Muscle of arm (tissue), 14 donors: ENCODE measurements at places on chromosomes 5 and 9.

DNA sequence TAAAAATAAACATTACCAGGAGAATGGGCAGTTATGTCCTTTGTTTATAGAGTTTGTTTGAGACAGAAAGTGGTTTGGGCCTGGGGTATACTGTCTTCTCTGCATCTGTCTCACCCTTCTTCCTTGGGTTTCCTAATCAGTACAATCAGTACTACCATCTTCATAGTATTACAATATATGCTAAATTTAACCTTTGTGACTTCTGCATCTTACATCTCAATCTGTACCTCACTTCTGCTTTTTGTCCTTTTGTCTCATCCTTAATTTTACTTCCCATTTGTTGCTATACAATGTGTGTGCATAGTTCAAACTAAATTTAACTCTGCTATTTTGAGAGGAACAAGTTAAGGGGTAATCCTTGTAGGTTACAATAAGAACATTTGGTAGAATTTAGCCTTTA lies 19.6 kb downstream of the FBXO38 start:
- DNase-seq = no peak

GRCh38 chr9:136003411-136004218 lies 42.4 kb upstream of the UBAC1 start:
- no peak for DNase-seq

DNA sequence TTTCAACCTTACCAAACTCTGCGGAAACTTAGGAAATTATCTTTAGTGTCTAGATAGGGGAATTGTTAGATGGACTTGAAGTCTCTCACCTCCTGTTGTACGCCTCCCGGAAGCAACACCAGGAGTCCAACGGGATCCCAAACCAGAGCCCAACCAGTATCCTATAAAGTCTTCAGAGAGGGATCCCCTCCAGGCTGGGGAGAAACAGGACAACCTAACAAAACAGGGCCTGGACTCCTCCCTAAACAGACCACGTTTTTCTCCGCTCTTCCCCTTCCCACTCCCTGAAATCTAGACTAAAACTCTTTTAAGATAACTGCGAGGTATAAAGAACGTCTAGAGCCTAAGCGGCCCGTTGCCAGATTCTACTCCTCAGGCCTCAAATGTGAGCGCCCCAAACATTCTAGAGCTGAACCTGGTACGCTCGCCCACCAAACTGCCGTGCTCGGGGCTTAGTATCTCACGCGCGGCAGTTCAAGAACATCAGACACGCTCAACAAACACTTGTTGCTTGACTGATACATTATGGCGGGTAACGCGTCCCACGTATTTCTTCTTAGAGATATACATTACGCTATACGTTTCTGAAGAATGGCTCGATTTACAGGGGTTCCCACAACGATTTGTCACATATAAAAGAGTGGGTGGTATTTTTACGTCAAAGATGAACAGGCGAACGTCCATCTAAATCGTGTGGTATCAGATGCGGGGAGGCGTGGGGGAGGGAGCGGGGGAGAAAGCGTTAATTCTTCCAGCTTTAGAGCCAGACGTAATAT lies 663 bp upstream of the SMIM27 start:
- no peak for DNase-seq

DNA sequence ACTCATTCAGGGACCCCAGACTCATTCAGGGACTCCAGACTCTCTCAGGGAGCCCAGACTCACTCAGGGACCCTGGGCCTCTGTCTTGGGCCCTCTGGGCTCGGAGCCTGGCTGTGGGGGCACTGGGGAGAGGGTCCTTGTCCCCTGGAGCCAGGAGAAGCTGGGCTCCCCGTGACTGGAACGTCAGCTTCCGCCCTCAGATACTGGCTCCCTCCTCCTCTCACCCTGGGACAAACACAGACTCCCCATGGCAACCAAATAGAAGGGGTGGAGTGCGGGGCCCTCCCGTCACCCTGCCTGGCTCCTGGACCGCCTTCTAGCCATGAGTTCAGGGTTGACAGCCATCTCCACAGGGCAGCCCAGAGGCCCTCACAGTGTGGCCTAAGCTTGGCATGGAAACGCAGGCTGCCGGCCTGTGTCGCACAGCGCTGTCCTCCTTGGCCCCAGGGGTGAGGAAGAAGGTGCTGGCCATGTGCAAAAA lies 27.6 kb downstream of the ZDHHC11B start:
- no peak for DNase-seq

GRCh38 chr5:118491351-118491750 lies 497.0 kb downstream of the DTWD2 start:
- DNase-seq = no peak
